NCI-H1930 (cell line): ENCODE measurements at places on chromosomes 5 and 9.

DNA sequence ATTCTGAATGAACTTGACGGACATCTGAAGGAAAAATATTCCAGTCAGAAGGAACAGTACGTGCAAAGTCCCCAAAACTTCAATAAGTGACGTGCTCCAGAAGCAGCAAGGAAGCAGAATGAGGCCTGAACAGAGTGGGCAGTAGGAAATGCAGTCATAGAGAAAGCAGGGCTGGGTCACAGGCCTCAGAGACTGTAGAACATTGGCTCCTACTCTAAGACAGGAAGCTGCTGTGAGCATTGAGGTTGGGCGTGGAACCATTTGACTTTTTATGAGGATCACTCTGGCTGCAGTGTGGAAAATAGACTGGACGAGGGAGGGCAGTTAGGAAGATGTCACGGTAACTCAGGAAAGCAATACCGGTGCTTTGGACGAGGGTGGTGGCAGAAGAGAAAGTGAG, 64.0 kb downstream of the DOCK8 start:
- DNase-seq, result no peak

DNA sequence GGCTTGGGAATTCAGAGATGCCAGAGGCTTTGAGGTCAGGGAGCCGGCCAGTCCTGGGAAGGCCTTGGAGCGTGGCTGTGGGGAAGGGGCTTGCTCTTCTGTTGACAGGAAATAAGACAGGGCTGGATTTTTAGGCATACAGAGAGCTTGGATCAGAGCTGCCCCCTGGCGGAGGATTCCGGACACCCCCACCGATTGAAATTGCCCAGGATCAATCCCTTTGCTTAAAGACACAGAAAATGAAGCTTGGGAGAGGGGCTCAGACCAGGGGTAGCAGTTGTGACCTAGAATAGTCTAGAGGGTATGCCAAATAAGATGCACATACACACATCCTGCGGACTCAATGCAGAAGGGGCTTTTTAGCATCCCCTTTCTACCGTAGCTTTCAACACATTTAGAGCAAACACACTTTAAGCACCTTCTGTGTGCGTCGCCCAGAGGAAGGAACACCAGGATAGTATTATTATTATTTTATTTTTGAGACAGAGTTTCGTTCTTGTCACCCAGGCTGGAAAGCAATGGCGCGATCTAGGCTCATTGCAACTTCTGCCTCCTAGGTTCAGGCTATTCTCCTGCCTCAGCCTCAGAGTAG, 1.7 kb upstream of the NTMT1 start:
- DNase-seq, result peak; percentile 29

DNA sequence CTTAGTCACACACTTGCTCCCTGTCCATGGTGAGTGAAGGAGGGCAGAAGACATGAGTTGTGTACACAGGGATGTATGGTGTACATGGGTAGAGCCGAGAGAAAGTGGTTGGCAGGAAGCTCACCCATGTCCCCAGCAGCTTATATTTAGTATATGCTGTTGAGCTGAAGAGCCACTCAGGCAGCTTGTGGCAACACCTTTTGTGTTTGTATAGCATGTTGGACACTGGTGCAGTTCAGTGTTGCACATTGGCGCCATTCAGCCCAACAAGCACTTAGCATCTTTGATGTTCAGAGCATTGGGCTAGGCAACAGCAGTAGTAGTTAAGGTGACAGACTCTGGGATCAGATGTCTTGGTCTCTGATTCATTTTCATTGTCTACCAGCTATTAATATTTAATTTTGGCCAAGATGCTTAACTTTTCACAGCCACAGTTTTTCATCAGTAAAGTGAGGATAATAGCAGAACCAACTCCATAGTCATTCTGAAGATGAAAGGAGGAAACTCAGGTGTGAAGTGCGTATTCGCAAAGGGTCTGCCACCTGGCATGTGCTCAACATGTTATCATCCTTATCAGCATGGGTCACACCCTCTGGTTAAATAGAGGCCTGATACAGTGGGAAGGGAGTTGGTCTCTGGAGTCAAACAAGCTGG, 184.8 kb downstream of the NR3C1 start:
- no peak for DNase-seq

DNA sequence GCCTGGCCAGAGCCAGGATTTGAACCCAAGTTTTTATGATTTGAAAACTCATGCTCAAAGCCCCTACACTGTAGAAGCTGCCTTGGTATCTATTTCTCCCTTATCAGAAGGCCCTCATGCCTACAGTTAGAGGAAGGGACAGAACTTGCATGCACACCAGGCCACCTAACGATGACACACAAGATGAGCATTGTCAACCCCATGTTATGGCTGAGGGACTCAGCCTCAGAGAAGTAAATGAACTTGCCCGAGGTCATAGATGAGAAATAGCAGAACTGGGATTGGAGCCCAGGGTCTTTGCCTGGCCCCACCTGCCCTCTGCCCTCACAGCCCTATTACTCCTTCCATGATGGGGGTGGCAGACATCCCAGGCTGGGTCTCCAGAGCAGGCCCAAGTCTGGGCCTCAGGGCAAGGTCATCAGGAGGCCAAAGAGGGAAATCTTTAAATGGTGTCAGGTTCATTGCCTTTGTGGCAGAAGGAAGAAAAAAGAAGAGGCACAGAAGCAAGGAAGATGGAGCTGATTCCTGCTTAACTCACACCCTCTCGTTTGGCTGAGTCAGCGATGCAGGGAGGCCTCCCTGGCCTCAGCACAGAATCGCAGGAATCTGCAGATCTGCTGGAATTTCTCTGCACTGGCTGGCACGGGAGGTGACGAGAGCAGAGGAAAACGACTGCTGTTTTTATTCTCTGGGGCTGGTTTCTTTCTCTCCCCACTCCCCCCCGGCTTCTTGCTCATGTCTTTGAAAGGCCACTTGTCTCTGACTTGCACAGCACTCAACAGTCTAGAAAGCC, 20.6 kb upstream of the CRB2 start:
- DNase-seq, result no peak

DNA sequence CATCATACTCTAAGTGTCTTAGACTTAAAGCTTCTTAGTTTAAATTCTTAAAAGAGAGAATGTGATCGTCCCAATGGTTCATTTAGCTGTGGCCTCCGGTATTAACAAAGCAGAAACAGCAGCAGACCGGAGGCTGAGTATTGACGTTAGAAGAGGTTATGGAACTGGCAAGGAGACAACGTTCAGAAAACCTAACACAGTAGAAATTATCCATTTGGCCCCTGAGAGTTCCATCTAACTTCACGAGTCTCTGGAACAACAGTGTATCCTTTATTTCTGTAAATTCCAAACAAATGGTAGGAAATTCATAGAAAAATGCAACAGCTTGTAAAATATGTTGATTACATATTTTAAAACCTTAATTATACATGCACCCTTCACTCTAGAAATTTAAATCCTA, 107.3 kb upstream of the PTGER4 start:
- DNase-seq, result no peak

GRCh38 chr5:154394307-154394706, 51.5 kb upstream of the SAP30L start:
- DNase-seq, result no peak

DNA sequence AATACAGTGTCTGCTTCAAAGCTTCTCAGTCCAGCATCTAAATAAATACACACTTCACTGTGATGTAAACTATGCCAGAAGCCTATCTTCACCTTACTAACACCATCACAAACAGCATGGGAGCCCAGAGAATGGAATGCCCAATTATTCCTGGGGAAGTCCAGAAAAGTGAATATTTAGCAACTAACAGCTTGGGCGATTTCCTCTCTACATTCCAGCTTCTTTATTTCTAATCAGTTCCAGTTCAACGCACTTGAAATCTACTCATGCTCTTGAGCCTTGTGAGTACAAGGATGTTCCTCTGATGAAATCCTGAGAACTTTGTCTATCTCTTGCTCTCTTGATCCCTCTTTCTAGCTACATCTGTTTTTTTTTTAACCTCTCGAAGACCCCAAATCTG, 100.4 kb upstream of the C9orf72 start:
- DNase-seq, result no peak

GRCh38 chr5:142181547-142182163, 73.1 kb downstream of the NDFIP1 start:
- DNase-seq, result no peak

- no peak for DNase-seq
These were observed 84.2 kb downstream of the CAVIN4 start for GRCh38 chr9:100662122-100662521.

DNA sequence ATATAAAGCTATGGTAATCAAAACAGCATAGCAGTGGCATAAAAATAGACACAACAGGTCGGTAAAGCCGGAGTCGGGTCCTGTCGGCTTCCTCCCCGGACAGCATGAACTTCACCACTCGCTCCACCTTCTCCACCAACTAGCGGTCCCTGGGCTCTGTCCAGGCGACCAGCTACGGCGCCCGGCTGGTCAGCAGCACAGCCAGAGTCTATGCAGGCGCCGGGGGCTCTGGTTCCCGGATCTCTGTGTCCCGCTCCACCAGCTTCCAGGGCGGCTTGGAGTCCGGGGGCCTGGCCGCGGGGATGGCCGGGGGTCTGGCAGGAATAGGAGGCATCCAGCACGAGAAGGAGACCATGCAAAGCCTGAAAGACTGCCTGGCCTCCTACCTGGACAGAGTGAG, 124.0 kb downstream of the CSNK1G3 start:
- DNase-seq, result no peak
